Stimulated activated CD4-positive, alpha-beta T cell treated with anti-CD3 and anti-CD28 coated beads, Interleukin-1b, Interleukin-23, amount 100 ng/mL, for 1 hour (primary cell): ENCODE measurements at places on chromosomes 3 and 15.

GRCh38 chr15:62211348-62211747, 46.3 kb upstream of the C2CD4B start:
- no peak for DNase-seq

GRCh38 chr3:78420611-78421010, 1347.2 kb downstream of the ROBO1 start:
- no peak for DNase-seq

- no peak for DNase-seq
Measured at GRCh38 chr15:70418943-70419342, 321.2 kb upstream of the TLE3 start.

GRCh38 chr3:176149567-176149966, 1047.7 kb downstream of the TBL1XR1 start:
- DNase-seq = no peak

DNA sequence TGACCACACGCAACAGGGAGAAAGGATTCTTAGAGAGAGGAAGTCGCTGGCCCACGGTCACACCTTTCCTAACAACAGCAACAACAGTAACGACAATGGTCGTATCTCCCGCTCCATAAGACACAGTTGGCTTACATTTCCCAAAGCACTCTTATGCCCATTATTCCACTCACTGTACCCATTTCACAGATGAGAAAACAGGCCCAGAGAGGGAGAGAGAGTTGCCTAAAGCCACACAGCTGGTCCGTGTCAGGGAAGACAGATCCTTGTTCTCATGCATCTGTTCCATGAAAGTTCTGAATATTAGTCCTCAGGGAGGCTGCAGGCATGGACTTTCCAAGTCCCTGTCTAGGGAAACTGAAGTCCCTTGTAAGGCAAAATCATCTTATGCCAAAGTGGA, 42.0 kb upstream of the ATP2B2 start:
- no peak for DNase-seq

DNA sequence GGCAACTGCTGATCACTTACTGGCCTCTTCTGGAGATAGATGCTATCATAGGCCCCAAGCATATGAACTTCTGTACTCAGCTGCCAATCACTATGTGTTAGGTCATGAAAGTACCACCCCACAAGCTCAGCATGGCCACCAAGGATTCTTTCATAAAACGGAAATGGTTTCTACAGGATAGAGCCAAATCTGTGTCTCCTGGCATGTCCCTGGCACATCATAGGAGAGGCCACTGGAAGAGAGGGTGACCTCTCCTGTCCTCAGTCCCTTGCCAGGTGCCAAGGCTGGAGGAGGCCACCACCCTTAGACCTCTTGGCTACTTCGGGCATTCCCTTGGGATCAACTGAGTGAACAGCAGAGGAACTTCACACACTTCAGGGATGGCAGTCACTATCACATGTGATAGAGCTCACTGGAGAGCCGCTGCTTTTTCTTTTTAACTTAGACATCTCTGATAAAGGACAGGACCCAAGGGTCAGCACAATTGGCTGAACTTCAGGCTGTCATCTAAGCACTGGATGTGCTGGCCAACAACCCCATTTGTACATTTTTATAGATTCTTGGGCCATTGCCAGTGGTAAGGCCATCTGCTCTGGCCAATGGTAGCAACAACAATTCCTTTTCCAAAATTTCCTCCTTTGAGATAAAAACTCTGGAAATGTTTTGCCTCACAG, 425.2 kb downstream of the SQOR start:
- no peak for DNase-seq

- DNase-seq = no peak
Measured at GRCh38 chr3:15180042-15180611, 25.9 kb upstream of the CAPN7 start.

DNA sequence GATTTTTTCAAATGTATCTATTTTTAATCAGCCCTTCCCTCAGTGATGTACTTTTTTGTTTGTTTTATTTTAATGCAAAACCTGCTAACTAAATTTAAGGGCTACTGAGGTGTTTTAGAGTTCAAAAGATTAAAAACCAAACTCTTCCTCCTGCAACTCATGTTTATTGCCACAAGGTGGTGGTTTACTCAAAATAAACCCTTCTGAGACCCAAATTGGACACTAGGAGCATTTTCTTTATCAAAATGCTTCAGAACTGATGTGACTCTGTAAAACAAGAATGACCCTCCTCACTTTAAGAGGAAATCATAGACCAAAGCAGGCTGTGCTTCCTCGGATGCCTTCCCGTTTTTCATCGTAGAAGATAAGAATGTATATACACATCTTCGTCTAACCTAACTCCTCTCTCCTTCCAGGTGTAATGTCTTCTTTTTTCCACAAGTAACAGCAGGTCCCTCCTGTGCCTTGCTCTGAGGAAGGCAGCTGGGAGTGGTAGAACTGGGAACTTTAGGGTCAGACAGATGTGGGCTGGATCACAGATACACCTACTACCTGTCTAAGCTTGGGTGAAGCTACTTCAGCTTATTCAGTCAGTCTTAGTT, 2.9 kb upstream of the NME9 start:
- DNase-seq = no peak
